ENCODE measurements at places on chromosomes 1 and 21. TPM values are rescaled to one million over a fixed set of nuclear protein-coding genes. Genes with fewer than 3 reads are reported as not detected.

- DNase-seq, result no peak
These were observed 125.2 kb downstream of the MAGI3 start for GRCh38 chr1:113515498-113515897.

DNA sequence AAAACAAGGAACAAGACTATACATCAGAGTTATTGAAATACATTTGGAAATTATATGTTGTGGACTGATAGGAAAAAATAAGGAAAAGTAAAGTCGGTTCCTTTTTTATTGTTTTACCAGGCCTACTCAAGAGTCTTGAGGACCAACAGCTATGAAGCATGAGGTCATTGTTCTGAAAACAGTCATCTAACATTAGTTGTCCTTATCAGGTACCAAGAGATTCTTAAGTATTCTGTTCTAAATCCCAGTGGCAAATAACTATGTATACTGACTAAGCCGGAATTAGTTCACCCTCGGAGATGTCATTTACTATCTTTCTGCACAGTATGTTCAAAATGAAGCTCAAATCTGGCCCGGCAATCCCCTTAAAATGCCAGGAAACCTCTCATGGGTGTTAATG lies 585 bp downstream of the ADGRL4 start:
- DNase-seq, result no peak

Gene AMPD1
- 1.9 TPM for total RNA-seq

GRCh38 chr21:33241846-33242245 lies 12.1 kb downstream of the IFNAR2 start:
- no peak for DNase-seq

GRCh38 chr1:201718346-201719202 lies 110.4 kb upstream of the IPO9 start:
- DNase-seq, result no peak

Gene TMPRSS15
- total RNA-seq, result not detected

Gene CHI3L2
- 0.26 TPM for total RNA-seq

Gene CDK18
- 3.5 TPM for total RNA-seq

DNA sequence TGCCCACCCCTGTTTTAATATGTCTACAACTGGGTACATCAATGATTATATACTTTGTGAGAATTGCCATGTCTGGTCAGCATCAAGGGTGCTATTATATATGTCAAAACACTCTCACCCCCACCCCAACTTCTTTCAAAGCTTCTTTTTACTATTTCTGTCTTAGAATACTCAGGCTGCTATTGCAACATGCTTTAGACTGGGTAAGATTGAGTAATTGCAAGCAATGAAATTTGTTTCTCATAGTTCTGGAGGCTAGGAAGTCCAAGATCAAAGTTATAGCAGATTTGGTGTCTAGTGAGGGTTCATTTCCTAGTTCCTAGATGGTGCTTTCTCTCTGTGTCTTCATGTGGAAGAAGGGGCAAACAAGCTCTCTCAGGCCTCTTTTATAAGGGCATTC lies 100.5 kb upstream of the KCNK1 start:
- DNase-seq, result no peak

DNA sequence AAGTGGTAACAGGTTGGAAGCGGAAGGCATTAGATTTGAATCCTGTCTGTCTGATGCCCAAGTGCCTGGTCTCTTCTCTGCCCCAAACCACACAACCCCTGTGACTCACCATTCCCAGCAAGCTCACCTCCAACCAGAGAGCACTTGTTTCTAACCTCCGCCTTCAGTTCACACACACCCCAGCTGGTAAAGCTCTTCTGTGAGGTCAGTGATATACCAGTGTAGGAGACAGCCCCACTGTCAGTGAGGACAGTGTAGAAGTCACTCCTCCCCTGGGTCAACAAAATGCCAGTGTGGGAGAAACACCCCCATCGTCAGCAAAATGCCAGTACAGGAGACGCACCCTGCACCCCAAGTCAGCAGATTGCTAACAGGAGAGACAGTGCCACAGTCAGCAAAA lies 2.6 kb downstream of the RIMS3 start:
- DNase-seq, result no peak

GRCh38 chr1:46903481-46903880 lies 37.8 kb downstream of the CYP4A11 start:
- DNase-seq, result peak; percentile 3

GRCh38 chr21:29224006-29224405 lies 74.7 kb upstream of the BACH1 start:
- DNase-seq, result no peak

- no peak for DNase-seq
These were observed 30.0 kb downstream of the ZBTB8B start for GRCh38 chr1:32494711-32495337.

Gene ADAMTS5
- 59.2 TPM for total RNA-seq

DNA sequence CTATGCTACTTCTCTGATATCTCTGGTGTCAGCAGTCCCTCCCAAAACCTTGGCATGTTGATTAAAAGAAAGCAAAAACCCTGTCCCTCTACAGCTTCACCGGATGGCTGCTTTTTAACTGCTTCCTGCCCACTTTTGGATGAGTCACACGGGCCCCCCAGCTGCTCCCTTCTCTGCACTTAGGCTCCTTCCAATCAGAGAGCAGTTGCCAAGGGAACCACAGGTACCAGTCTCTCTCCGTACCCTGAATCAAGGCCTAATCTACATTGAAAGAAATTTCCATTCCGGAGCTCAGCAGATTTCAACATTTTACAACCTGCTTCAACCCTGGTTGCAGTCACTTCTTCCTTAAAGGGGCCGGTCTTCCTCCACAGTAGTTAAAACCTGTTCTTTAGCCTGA lies 70.6 kb upstream of the GJB5 start:
- DNase-seq, result no peak

DNA sequence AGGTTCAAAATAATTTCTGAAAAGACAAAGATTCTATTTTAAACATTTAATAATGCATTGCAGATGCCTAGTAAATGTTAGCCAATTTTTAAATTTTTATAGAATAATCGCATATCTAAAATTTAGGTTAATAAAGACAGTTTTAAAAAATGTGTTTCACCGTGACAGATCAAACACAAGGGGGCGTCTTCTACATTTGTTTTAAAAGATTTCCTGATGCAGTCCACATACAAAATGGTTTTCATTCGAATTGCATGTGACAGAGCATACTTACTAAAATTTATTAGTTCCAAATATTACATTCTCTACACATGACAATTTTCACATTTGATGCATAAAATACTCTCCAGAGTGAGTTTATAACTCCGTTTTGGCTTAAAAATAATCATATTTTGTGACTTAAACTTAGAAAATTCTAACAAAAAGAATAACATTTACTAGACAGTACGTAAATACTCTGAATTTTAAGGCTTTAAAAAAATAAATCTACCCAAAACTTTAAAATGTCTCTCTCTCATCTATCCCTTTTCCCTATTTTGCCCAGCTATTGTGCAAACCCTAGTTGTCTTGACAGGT lies 75.5 kb downstream of the ADAMTS1 start:
- DNase-seq, result no peak

DNA sequence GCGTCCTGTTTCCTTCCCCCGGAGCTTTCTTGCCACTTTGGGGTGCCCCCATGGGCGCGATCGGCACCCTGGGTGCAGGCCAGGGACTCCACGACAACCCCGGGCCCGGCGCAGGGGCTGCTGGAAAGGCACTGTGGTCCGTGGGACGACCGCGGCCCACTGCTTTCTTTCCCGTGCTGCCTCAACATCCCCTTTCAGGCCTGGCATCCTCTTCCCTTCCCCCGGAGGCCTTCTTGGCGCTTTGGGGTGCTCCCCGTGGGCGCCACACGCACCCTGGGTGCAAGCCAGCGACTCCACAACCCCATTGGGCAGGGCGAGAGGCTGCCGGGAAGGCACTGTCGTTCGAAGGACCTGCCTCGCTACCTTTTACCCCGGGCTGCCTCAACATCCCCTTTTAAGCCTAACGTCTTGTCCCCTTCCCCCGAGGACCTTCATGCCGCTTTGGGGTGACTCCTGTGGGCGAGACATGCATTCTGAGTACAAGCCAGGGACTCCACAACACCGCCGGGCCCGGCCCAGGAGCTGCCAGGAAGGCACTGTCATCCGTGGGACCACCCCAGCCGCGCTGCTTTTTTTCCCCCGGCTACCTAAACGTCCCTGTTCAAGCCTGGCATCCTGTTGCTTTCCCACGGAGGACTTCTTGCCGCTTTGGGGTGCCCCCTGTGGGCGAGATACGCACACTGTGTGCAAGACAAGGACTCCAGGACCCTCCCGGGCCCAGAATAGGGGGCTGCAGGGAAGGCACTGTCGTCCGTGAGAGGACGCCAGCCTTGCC lies 137.8 kb downstream of the LIPI start:
- no peak for DNase-seq

Gene TSACC
- not detected for total RNA-seq

GRCh38 chr1:188240772-188241406 lies 1412.1 kb downstream of the PLA2G4A start:
- DNase-seq, result no peak

All from urinary bladder (tissue), 4 donors.